ENCODE measurements at places on chromosomes 12 and 14.

- no peak for DNase-seq
Measured at GRCh38 chr14:63709589-63709988, 18.3 kb downstream of the SGPP1 start.

GRCh38 chr12:68280240-68280639 is 26.8 kb upstream of the IL22 start:
- DNase-seq, result no peak

- no peak for DNase-seq
Measured at GRCh38 chr12:84305144-84305543, 607.5 kb downstream of the SLC6A15 start.

DNA sequence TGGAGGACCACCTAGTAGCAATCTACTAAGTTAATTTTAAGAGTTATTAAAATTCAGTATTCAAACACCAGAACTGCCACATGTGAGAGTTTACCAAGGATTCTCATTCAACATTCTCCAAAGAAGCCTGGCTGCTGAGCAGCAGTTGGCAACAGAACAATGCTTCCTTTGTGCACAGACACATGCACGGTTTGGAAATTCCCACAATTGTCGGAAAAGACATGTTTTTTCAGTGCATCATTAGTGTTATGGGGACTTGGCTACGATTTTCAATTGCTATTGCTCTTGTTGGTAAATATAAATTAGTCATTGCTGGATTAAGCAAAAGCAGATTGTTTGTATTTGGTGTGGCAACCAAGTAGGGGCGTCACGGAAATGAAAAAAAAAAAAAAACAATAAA is 22.2 kb downstream of the ST8SIA1 start:
- DNase-seq, result no peak

GRCh38 chr14:100130521-100130920 is 28.9 kb downstream of the DEGS2 start:
- DNase-seq, result no peak

GRCh38 chr14:105258846-105259245 is 10.5 kb downstream of the BTBD6 start:
- DNase-seq, result no peak

GRCh38 chr14:82886670-82887069 is 1353.0 kb upstream of the SEL1L start:
- no peak for DNase-seq

- DNase-seq, result no peak
Measured at GRCh38 chr12:71521125-71521524, 81.5 kb downstream of the LGR5 start.

- no peak for DNase-seq
Measured at GRCh38 chr14:65849091-65849490, 436.6 kb downstream of the FUT8 start.

GRCh38 chr14:64912261-64912660 is 2.0 kb upstream of the CHURC1 start:
- no peak for DNase-seq

DNA sequence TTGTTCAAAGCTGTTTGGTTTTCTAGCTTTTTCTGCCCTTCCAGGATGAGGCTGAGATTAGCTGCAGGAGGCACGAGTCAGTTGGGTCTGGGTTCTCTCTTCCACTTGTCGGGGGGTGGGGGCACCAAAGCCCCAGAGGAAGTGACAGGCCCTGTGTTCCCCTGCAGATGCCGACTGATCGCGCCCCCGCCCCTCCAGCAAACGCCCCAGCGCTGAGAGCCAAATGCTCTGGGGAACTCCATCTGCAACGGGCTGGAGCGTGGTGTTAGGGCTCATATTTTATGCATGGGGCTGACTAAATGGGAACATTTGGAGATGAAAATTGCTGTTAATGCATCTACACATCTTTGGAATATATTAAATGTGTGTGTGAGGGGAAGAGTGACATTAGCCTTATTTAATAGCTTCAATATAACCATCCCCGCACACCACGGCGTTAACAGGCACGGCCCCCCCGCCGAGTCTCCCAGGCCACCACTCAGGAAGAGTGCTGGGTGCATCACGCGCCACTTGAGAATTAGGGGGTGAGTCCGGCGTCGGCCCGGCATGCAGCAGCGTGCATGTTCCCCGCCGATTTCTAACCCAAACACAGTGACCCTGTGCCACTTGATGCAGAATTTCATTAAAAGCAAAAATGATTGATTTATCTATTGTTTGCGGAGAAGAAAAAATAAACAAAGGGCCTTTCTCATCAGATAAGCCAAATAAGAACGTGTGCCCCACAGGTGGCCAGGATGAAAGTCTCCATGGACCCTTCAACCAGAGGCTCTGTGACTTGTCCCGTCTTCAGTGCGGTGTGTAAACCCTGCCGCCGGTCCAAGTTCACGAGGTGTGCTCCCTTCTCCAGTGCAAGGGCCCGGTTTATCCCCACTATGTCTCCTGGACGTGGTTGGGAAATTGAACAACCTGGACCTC is 165.0 kb upstream of the RTL1 start:
- no peak for DNase-seq

Measured in activated CD8-positive, alpha-beta memory T cell treated with anti-CD3 and anti-CD28 coated beads for 1 hour (primary cell).